ENCODE measurements at places on chromosomes 11 and 22. TPM values are rescaled to one million over a fixed set of nuclear protein-coding genes. Genes with fewer than 3 reads are reported as not detected.

DNA sequence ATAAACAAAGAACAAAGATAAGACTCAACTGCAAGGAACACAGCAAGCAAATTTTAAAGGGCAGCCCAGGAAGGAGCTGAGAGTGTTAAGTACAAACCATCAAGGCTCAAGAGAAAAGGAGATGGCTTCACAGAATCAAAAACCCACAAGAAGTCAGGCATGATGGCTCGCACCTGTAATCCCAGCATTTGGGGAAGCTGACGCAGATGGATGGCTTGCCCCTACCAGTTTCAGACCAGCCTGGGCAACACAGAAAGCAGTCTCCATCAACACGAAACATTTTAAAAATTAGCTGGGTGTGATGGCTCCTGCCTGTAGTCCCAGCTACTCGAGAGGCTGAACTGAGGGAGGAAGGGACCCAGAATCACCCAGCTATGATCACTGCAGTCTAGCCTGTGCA is 32.6 kb downstream of the MAPK1 start:
- no peak for DNase-seq

GRCh38 chr11:102494216-102494615 is 36.3 kb downstream of the MMP7 start:
- no peak for DNase-seq

DNA sequence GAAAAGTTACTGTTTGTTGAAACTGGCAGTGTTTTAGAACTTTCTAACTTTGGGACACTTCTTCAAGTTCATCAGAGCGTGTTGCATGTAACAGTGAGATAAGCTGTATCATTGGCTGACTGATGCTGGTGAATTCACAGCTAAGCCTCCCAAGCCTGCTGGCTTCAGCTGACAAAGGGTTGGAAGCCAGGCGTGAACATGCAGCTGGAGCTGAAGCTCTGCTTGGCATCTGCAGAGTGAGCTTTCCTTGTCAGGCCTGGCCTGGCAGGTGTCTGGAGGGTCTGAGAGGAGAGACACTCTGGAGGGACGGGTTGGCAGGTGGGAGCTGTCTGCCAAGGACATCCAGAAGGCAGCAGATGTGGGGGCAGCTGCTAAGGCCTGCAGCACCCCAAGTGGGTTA is 1.5 kb downstream of the AMPD3 start:
- DNase-seq: no peak

DNA sequence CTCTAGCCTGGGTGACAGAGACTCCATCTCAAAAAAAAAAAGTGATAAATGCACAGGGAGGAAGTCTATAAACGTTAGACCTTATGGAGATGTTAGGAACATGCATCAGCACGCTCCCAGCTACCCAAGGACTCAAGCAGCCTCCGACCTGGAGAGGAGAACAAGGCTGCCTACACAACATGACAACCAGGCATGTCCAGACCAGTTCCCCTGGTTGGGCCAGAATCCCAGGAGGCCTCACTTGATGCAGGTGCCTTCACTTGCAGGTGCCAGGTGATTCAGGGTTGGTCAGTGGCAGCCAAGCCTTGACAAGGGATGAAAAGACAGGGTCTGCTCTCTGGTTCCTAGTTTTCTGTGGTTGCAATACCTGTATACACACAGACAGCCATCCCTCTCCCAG is 5.9 kb downstream of the RANGAP1 start:
- no peak for DNase-seq

DNA sequence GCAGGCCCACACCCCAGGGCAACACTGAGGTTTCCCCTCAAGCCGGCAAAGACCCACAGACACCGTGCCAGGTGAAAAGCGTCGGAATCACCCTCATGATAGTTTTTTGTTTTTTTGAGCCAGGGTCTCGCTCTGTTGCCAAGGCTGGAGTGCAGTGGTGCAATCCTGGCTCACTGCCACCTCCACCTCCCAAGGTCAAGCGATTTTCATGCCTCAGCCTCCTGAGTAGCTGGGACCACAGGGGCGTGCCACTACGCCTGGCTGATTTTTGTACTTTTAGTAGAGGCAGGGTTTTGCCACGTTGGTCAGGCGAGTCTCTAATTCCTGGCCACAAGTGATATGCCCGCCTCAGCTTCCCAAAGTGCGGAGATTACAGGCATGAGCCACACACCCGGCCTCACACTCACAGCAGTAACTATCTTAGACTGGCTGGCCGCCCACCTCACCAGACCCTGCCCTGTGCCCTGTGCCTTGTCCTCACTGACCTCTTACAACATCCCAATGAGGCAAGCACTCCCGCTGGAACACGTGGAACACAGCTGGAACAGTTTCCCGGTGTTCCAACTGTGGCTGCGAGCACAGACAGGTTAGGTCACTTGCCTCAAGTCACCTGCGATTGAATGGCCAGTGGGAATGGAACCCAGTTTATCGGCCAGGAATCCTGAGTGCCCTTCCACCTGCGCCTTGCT is 21.1 kb downstream of the LRRC10B start:
- DNase-seq: no peak

- no peak for DNase-seq
Observed at GRCh38 chr11:88327061-88327460, 10.5 kb downstream of the CTSC start.

- DNase-seq: no peak
Observed at GRCh38 chr11:92717240-92717639, 252.2 kb upstream of the MTNR1B start.

- no peak for DNase-seq
Observed at GRCh38 chr11:16843294-16843693, 104.8 kb downstream of the C11orf58 start.

DNA sequence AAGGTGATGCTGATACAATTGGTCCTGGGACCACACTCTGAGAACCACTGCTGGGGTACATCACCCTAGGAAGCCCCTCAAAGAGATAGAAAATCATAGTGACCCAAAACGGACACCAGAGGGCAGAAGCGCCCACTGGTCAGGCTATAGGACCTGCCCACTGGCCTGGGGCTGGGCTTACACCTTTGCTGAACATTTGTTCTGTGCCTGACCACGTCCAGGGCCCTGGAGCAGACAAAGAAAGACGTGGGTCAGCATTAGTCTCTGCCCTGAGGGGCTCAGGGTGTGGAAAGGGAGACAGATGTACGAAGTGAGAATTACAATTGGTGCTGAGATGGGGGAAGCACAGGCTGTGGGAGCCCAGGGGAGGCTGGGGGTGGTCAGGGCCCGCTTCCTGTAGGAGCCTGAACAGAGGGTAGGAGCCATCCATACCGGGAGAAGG is 14.4 kb upstream of the SERPINH1 start:
- no peak for DNase-seq

DNA sequence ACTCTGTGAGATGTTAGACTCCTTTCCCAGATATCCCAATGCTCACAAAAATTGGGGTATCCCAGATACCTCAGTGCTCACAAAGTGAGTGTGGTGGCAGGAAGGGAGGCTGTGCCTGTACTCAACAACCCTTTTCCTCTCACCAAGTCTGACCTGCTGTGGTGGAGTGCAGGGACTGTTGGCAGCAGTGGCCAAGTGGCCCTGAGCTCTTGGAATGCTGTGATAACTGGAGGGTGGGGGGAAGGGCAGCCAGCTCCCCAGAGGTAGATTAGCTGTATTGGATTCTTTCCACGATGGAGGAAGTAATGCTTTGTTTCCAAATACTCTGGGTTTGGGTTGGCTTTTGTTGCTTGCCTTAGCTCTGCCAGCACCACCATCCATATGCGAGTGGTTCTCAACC is 46.0 kb upstream of the OR9Q1 start:
- no peak for DNase-seq

DNA sequence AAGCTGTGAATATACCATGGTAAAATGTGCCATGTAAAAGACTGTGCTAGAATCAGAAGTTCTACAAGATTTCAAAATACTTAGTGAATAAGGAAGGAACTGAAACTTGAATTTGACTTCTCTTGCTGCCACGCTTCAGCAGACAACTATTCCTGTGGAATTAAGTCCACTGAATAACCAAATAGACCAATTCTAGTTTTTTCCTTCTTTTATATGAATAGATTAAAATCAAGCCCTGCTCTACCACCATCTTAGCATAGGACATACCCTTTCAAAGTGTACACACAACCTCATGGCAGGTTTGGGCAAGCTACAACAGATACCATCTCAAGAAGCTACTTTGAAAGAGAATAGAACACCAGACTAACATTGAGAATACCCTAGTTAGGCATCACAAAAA is 23.4 kb upstream of the CLNS1A start:
- no peak for DNase-seq

- no peak for DNase-seq
Observed at GRCh38 chr11:66243782-66244535, 24.5 kb upstream of the RAB1B start.

GRCh38 chr11:12420706-12421105 is 43.3 kb downstream of the PARVA start:
- DNase-seq: no peak

Gene CCDC73
- not detected for total RNA-seq

Gene APOBEC3G
- 1.9 TPM for total RNA-seq

Gene NCAM1
- total RNA-seq: 505 TPM

Gene ESAM
- 3.7 TPM for total RNA-seq
